Thoracic aorta (tissue), 2 donors: ENCODE measurements at places on chromosomes 4 and X. TPM values are rescaled to one million over a fixed set of nuclear protein-coding genes. Genes with fewer than 3 reads are reported as not detected.
A peak's percentile ranks its signal among the peaks of the same experiment; 100 is the strongest.

DNA sequence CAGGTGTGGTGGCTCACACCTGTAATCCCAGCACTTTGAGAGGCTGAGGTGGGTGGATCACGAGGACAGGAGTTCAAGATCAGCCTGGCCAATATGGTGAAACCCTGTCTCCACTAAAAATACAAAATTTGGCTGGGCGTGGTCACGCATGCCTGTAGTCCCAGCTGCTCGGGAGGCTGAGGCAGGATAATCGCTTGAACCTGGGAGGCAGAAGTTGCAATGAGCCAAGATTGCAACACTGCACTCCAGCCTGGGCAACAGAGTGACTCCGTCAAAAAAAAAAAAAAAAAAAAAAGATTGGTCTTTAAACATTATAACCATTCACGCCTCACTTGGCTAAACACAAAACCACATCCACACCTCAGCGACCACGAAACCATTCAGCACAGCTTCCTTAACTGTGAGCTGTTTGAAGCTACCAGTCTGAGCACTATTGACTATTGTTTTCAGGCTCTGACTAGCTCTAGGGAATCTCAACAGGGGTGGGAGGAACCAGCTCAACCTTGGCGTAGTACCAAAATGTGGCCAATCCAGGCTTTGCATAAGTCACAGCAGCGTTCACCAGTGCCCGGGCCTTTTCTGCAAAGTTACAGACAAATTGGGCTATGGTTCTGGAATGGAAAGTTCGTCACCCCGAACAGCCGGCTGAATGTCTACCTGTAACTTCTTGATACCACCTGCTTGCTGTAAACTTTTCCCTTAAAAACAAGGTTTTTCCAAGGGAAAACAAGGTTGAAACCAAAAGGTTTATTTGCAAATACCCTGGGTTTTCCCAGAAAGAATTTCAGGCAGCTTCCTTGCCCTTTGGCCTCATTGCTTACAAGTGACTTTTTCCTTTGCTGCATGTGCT is 73.6 kb upstream of the DHX15 start:
- no peak overlapping the region for H3K27ac ChIP-seq
- H3K36me3 ChIP-seq: no peaks in the 10 kb centered on the region
- no peak for DNase-seq
- no peaks in the 10 kb centered on the region for H3K4me1 ChIP-seq

DNA sequence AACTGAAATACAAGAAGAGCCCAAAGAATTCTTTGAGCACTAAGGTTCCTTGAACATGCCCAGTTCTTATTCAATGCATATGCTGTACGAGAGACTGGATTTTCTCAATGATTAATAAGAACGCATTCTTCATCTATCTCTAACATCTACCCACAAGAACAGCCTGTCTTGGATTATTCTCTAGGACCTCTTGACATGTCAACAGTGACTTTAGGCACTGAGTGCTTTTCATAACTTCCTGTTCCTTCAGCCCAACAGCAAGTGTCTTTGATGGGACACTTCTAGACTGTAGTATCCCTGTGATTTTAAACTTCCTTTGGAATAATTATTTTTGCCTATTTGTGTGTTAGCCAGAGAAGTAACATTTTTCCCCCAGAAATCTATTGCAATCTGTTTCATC is 69.3 kb downstream of the OPHN1 start:
- no peaks in the 10 kb centered on the region for H3K36me3 ChIP-seq
- no peak overlapping the region for H3K4me3 ChIP-seq
- no peak overlapping the region for H3K27ac ChIP-seq
- no peaks in the 10 kb centered on the region for H3K27me3 ChIP-seq
- no peak for DNase-seq
- no peaks in the 10 kb centered on the region for H3K4me1 ChIP-seq

RNF175 gene
- not detected for total RNA-seq

P2RY8 gene
- 4.0 TPM for total RNA-seq

DNA sequence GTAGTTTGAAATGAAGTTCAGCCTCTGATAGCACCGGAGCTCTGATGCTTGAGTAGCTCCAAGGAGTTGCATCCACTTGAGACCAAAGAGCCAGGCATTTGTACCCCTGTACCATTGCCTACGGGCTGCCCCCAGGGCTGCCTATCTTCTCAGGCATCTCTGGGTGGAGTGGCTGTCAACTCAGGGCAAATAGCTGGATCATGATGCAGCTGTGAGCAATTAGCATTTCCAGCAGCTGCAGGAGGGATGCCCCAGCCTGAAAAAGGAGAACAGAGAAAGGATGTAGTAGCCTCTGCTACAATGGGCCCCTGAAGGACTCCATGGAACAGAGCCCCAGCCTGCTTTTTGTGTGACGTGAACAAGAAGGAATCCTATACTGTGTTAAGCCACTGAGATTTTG is 492.6 kb downstream of the BCOR start:
- H3K4me1 ChIP-seq: no peaks in the 10 kb centered on the region
- H3K27me3 ChIP-seq: no peaks in the 10 kb centered on the region
- H3K4me3 ChIP-seq: no peak overlapping the region
- DNase-seq: no peak
- no peak overlapping the region for H3K27ac ChIP-seq

GRCh38 chrX:1803741-1804140 is 188.9 kb downstream of the ASMT start:
- no peaks in the 10 kb centered on the region for H3K4me1 ChIP-seq
- H3K36me3 ChIP-seq: no peaks in the 10 kb centered on the region
- H3K4me3 ChIP-seq: no peak overlapping the region

PABPC1L2A gene
- not detected for total RNA-seq

ADAMTS3 gene
- total RNA-seq: 2.3 TPM

GRCh38 chr4:59091146-59092142 is 1981.3 kb upstream of the IGFBP7 start:
- H3K27ac ChIP-seq: no peak overlapping the region
- H3K4me3 ChIP-seq: no peak overlapping the region
- H3K36me3 ChIP-seq: no peaks in the 10 kb centered on the region
- H3K27me3 ChIP-seq: no peaks in the 10 kb centered on the region
- no peak for DNase-seq
- H3K4me1 ChIP-seq: no peaks in the 10 kb centered on the region

DNA sequence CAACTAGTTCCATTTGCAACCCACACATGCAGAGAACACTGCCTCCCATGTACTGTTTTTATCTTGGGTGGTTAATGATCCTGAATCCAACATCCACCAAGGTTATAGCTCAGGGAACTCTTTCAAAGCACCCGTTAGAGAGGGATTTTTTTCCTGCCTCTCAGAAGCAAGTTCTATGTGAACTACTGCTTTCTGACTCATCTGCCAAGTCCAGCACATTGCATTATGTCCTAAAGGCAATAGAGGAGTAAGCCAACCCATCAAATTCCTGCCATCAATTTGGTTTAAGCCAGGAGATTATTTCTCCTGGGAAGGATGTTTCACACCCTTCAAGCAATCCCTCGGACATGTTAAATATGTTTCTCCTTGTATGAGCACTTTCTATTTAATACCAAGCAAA is 334.5 kb downstream of the GASK1B start:
- no peaks in the 10 kb centered on the region for H3K27me3 ChIP-seq
- peaks cover 30% of the 10 kb centered on the region for H3K4me1 ChIP-seq
- no peak overlapping the region for H3K27ac ChIP-seq
- DNase-seq: no peak
- no peaks in the 10 kb centered on the region for H3K36me3 ChIP-seq

- no peaks in the 10 kb centered on the region for H3K27me3 ChIP-seq
- DNase-seq: no peak
- no peaks in the 10 kb centered on the region for H3K4me1 ChIP-seq
- no peaks in the 10 kb centered on the region for H3K36me3 ChIP-seq
Measured at GRCh38 chr4:154620111-154620510, 7.7 kb upstream of the FGG start.

DNA sequence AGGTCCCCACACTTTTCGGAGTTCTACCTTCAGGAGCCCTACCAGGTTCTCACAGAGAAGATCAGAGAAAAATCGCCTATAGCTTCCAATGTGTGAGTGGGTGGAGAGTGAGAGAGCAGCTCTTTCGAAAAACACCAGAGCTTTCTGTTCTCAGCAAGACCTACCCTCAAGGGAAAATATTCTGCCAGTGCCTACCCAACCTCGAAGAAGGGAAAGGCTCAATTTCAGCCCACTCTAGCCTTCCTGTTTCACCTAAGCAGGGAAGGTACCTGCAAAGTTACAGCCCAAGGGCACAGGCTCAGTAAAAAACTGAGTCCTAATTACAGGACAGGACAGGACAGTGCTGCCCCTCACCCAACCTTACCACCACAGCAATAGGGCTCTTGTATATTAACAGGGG is 104.0 kb upstream of the WDR17 start:
- no peak for DNase-seq
- no peaks in the 10 kb centered on the region for H3K36me3 ChIP-seq
- H3K4me1 ChIP-seq: no peaks in the 10 kb centered on the region
- H3K4me3 ChIP-seq: no peak overlapping the region
- H3K27me3 ChIP-seq: no peaks in the 10 kb centered on the region

GRCh38 chr4:140834839-140835495 is 78.8 kb upstream of the TBC1D9 start:
- no peak overlapping the region for H3K4me3 ChIP-seq
- H3K27ac ChIP-seq: no peak overlapping the region
- DNase-seq: no peak
- no peaks in the 10 kb centered on the region for H3K4me1 ChIP-seq
- H3K27me3 ChIP-seq: no peaks in the 10 kb centered on the region

GRCh38 chr4:78058591-78059523 is 1.7 kb downstream of the FRAS1 start:
- no peaks in the 10 kb centered on the region for H3K36me3 ChIP-seq
- H3K4me3 ChIP-seq: peak overlapping the region; percentile 78
- peaks cover 12% of the 10 kb centered on the region for H3K4me1 ChIP-seq
- peak; percentile 2 for DNase-seq
- peak overlapping the region; percentile 25 for H3K27ac ChIP-seq
- no peaks in the 10 kb centered on the region for H3K27me3 ChIP-seq

DNA sequence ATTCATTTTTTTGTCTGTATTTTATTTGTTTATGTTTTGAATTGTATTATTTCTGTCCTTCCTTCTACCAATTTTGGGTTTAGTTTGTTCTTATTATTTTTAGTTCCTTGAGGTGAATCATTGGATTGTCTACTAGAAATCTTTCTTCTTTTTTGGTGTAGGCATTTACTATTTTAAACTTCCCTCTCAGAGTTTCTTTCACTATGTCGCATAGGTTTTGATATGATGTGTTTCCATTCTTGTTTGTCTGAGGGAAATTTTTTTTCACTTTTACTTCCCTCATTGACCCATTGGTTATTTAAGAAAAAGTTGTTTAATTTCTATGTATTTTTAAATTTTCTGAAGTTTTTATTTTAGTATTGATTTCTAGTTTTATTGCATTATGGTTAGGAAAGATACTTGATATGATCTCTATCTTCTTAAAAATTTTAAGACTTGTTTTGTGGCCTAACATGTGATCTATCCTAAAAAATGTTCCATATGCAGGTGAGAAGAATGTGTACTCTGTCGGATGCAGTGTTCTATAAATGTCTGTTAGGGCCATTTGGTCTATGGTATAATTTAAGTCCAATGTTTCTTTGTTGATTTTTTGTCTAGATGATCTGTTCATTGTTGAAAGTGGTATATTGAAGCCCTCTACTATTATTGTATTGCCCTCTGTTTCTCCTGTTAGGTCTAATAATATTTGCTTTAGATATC is 68.8 kb downstream of the IL15 start:
- no peak for DNase-seq
- H3K4me1 ChIP-seq: no peaks in the 10 kb centered on the region
- no peak overlapping the region for H3K27ac ChIP-seq
- H3K36me3 ChIP-seq: no peaks in the 10 kb centered on the region
- H3K4me3 ChIP-seq: no peak overlapping the region
- no peaks in the 10 kb centered on the region for H3K27me3 ChIP-seq

DNA sequence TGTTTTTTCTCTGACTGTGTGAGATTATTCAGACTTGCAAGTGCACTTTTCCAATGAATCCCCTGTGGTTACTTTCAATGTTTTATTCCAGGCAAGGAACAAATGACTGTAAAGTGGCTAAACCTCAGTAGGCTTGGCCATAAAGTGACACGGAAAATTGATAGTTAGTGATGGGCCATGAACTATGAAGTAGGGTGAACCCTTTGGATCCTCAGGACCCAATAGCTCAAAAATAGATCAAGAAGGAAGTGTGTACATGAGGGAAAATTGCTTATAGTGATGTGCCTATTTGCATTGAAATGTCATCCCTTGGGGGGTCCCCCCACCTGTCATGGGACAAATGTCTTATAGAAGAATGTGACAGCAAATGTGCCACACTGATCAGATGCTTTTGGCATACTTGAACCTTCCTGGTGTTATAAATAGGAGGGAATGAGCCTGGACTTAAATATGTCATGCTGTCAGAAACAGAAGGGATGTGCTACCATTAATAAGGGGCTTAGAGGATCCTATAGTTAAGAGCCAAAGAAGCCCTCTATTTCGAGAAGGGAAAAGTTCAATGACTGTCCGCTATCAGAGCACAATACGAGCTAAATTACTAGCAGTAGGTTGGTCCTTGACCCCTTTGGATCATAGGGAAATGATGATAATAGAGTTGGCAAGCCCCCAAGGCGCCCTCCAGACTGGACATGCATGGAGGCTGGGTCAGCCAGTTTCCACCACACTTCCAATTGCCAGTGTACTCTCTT is 30.3 kb downstream of the SLC16A2 start:
- H3K27ac ChIP-seq: peak overlapping the region; percentile 38
- no peak overlapping the region for H3K4me3 ChIP-seq

DNA sequence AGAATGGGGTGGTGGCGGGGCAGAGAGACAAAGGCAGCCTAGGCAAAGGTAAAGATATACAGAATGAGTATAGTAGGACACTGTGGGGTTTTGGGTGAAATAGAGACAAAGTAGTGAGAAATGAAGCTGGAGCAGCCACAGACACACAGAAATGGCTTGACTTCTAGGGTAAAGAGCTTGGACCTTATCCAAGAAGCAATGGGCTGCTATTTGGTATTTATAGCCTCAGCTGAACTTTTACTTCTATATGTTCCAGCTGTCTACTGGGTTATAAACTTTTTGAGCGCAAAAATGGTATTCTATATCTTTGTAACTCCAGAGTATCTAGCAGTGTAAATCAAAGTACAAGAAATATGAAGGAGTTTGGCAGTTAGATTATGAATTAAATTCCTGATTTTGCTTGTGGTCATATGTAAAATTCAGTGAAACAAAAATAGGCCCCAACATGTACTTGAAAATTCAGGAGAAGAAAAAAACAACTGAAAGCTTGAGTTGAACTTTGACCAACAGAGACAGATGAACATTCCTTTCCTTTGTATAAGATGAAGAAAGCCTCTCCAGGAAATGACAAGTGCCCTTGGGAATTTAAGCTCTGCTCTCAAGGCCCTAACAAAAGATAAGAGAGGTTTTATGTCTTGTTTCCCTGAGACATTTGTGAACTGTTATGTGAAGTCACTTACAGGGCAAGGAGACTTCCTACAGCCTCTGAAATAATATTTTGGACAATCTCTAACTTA is 354.1 kb downstream of the CHIC1 start:
- no peak overlapping the region for H3K4me3 ChIP-seq
- H3K27ac ChIP-seq: no peak overlapping the region
- H3K27me3 ChIP-seq: no peaks in the 10 kb centered on the region
- no peak for DNase-seq
- H3K4me1 ChIP-seq: no peaks in the 10 kb centered on the region
- H3K36me3 ChIP-seq: no peaks in the 10 kb centered on the region

GRCh38 chr4:71231129-71232055 is 107.4 kb upstream of the SLC4A4 start:
- H3K4me3 ChIP-seq: peak overlapping the region; percentile 54
- H3K4me1 ChIP-seq: peaks cover 26% of the 10 kb centered on the region
- H3K27me3 ChIP-seq: no peaks in the 10 kb centered on the region
- peak overlapping the region; percentile 51 for H3K27ac ChIP-seq
- H3K36me3 ChIP-seq: no peaks in the 10 kb centered on the region

- H3K4me3 ChIP-seq: no peak overlapping the region
- H3K27ac ChIP-seq: no peak overlapping the region
- H3K27me3 ChIP-seq: no peaks in the 10 kb centered on the region
- H3K36me3 ChIP-seq: no peaks in the 10 kb centered on the region
- DNase-seq: no peak
- no peaks in the 10 kb centered on the region for H3K4me1 ChIP-seq
Measured at GRCh38 chr4:167939863-167940616, 152.3 kb upstream of the ANXA10 start.

AFM gene
- total RNA-seq: not detected

SLC9B1 gene
- not detected for total RNA-seq

CXCL11 gene
- not detected for total RNA-seq
